Cortex of kidney (tissue), 1 donor: ENCODE measurements at places on chromosomes 2 and 18.

GRCh38 chr2:33372940-33373553 lies 103.4 kb upstream of the RASGRP3 start:
- DNase-seq: no peak

GRCh38 chr2:60527762-60528161 lies 25.7 kb downstream of the BCL11A start:
- DNase-seq: no peak

GRCh38 chr2:141605163-141605562 lies 525.7 kb downstream of the LRP1B start:
- no peak for DNase-seq

DNA sequence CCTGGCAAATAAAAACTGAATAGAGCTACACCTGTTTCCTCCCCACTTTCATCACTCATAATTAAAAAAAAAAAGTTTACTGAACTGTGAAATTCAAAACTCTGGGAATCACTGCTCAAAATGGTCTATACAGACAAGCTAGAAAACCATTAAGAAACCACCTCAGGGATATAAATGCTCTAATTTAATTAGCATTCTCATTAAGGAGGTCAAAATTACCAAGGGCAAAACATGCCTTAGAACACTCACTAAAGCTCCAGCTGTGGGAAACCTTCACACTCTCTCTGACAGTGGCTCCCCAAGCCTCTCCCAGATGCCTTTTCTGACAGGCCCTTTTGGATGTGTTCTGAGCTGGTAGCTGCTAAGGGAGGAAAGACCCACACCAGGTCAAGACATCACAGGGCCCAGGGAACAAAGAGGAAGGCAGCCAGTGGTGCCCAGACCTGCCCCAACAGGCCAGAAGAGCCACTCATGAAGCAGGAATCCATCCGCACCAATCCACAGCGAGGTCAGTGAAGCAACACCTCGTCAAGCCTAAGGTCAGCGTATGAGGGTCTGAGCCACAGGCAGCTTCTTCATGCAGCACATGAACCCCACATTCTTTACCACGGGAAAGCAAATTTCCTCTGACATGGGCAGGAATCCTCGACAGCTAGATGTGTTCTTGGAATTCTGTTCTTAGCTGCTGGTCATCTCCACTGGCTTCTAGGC lies 35.6 kb downstream of the XDH start:
- no peak for DNase-seq
